ENCODE measurements at places on chromosomes 16 and 17.

- DNase-seq: no peak
Observed at GRCh38 chr17:10149573-10150399, 48.6 kb downstream of the GAS7 start.

- no peak for DNase-seq
Observed at GRCh38 chr17:80708480-80708879, 163.8 kb downstream of the RPTOR start.

DNA sequence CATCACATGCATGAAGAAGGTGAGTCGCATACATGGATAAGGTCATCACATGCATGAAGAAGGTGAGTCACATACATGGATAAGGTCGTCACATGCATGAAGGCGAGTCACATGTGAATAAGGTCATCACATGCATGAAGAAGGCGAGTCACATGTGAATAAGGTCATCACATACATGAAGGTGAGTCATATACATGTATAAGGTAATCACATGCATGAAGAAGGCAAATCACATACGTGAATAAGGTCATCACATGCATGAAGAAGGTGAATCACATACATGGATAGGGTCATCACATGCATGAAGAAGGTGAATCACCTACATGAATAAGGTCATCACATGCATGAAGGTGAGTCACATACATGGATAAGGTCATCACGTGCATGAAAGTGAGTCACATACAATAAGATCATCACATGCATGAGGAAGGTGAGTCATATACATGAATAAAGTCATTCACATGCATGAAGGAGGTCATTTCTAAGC, 105.1 kb upstream of the SDK2 start:
- DNase-seq: no peak

DNA sequence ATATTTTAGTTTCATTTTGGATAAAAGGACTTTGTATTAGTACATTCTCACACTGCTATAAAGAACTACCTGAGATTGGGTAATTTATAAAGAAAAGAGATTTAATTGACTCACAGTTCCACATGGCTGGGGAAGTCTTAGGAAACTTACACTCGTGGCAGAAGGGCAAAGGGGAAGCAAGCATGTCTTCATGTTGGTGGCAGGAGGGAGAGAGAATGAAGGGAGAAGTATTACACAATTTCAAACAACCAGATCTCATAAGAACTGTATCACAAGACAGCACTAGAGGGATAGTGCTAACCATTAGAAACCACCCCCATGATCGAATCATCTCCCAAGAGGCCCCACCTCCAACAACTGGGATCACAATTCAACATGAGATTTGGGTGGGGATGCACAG, 142.9 kb downstream of the USP31 start:
- DNase-seq: no peak

DNA sequence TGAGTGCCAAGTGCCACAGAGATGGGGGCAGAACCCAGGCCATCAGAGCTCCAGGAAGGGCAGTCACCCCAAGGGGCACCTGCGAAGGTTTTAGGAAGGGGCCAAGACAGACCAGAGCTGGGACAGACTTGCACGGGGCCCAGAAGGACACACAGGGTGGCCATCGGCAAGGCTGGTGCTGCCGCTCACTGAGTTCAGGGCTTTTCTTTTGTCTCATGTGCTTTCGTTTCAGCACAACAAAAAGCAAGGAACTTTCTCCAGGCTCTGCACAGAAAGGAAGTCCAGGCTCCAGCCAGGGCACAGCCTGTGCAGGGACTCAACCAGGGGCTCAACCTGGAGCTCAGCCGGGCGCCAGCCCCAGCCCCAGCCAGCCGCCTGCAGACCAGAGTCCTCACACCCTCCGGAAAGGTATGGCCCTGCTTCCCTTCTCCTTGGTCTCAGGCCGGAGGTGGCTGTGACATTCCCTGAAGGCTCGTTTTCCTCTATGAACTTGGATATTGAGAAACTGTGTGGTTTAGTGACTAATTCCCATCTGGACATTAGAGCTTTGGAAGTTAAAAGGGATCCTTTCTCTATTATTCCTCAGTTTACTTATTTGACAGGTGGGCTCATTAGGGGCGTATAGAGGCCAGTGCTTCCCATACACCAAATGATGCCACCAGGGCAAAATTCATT, 37.9 kb downstream of the ELAC2 start:
- DNase-seq: no peak

DNA sequence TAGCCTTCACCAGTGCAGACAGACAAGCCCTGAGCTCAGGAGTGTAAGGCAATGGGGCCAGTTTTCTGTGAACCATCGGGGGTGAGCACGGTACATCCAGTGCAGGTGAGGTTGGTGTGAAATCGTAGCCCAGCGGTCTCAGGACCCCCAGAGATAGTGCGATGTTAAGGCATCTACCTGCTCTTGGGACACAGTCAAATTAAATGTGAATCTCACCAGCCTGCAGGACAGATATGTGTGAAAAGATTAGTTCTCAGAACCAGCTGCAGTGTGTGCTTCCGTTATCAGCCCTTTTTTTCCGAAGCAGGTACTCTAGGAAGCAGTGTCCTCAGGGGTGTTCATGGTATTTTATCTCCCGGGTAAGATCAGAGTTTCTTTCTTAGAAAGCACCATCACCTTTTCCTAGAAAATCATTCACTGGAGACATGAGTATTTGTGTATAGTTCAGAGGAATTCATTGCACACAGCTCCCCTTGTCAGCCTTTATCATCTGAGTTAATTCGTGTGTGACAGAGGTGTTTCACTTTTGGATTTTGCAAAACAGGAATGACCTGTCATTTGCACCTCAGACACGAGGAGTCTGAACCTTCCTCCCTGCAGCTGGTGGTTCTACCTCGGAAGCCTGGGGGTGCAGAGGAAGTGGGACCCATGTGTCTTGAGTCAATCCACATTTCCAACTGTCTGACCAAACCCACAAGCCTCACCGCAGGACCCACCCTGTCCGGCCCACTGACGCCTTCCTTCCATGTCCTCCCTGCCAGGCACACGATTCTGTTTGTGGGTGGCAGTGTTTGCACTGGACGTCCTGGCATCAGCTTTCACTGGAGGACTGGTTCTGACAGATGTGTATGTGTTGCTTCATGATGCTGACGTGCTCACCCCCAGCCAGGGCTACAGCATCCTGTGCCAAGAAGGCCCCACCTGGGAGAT, 107.8 kb downstream of the CLEC16A start:
- DNase-seq: peak; percentile 93

GRCh38 chr16:31179219-31179746, 656 bp upstream of the FUS start:
- no peak for DNase-seq
